Adipose tissue (tissue), 3 donors: ENCODE measurements at places on chromosomes 11 and 22. TPM values are rescaled to one million over a fixed set of nuclear protein-coding genes. Genes with fewer than 3 reads are reported as not detected.

The YAP1 gene
- polyA plus RNA-seq = 10.8 TPM

The HTR3A gene
- polyA plus RNA-seq = 0.06 TPM

The GSTT2B gene
- polyA plus RNA-seq = 6.2 TPM

The GPR137 gene
- polyA plus RNA-seq = 25.2 TPM

The SLC16A8 gene
- 0.34 TPM for polyA plus RNA-seq

The HMOX1 gene
- 358 TPM for polyA plus RNA-seq

The CCDC179 gene
- not detected for polyA plus RNA-seq

The CSRP3 gene
- 0.15 TPM for polyA plus RNA-seq

The PHETA2 gene
- 7.9 TPM for polyA plus RNA-seq

The FREY1 gene
- 0.10 TPM for polyA plus RNA-seq

The NAV2 gene
- 5.1 TPM for polyA plus RNA-seq

The HEPHL1 gene
- polyA plus RNA-seq = not detected

The RFPL3 gene
- not detected for polyA plus RNA-seq

The TCN1 gene
- 0.79 TPM for polyA plus RNA-seq

The C22orf42 gene
- not detected for polyA plus RNA-seq

The CCDC81 gene
- 0.34 TPM for polyA plus RNA-seq

The RHBDD3 gene
- 14.5 TPM for polyA plus RNA-seq

The PRRG4 gene
- polyA plus RNA-seq = 1.8 TPM

The BUD13 gene
- 8.1 TPM for polyA plus RNA-seq

The LRRC56 gene
- 0.86 TPM for polyA plus RNA-seq

The TTLL8 gene
- not detected for polyA plus RNA-seq

The HDHD5 gene
- polyA plus RNA-seq = 39.1 TPM

The TRMU gene
- polyA plus RNA-seq = 21.5 TPM

The TRIM49D2 gene
- not detected for polyA plus RNA-seq

The ABCC8 gene
- polyA plus RNA-seq = 2.4 TPM

The OR5M3 gene
- not detected for polyA plus RNA-seq

The ANO1 gene
- 7.8 TPM for polyA plus RNA-seq

The CENATAC gene
- 6.1 TPM for polyA plus RNA-seq

The ADAMTS8 gene
- polyA plus RNA-seq = 0.82 TPM

The FAM227A gene
- 0.04 TPM for polyA plus RNA-seq
